ENCODE measurements at places on chromosomes 16 and 17.
A peak's percentile ranks its signal among the peaks of the same experiment; 100 is the strongest.

- DNase-seq = no peak
Measured at GRCh38 chr16:68335175-68335574, 24.4 kb downstream of the PRMT7 start.

DNA sequence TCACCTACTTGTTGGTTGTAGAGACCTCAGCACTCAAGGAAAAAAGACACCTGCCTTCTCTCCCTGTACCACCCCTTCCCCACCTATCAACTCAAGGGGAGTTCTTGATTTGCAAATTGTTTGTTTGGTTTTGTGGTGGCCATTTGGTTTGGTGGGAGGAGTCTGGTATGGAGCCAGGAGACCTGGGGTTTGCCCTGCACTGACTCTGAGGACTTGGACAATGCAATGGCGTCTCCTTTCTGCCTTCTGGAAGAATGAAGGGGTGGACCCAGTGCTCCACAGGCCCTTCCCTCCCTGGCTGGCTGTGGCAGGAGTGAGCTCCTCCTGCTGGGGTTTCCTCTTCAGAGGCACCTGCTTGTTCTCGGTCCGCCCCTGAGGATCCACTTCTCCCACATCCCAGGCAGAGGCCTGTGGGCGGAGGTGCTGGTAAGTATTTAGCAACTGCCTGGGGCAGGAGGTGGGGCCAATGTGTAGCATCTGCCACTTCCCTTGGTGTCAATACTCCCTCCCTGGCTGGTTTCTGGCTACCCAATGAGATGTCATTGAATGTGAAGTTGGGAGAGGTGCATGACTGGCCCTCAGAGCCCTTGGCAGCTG, 164.5 kb downstream of the NTN1 start:
- DNase-seq = no peak

GRCh38 chr16:28596840-28597691, at the start of gene SULT1A2:
Gene SULT1A2 (minus strand): TSS chr16:28597050. CDS start chr16:28595930, 1,120 bp downstream.
- no peak for DNase-seq

DNA sequence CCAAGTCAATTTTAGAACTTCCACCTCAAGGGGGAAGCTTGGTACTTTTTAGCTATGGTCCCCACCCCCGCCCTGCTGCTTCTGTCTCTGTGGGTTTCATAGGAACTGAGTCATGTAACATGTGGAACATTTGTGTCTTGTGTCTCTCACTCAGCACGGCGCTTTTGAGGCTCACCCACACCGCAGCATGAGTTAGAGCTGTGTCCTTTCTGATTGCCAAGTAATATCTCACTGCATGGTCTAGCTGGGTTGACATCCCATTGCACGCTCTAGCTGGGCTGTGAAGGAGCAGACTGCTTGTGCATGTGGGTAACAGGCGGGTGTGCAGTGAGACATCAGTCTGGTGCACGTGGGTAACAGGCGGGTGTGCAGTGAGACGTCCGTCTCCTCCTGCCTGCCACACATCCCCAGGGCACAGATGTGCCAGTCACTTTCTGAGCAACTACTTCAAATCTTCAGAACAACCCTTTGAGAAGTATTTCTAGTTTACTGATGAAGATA, 26.4 kb upstream of the SLC7A5 start:
- peak; percentile 27 for DNase-seq

DNA sequence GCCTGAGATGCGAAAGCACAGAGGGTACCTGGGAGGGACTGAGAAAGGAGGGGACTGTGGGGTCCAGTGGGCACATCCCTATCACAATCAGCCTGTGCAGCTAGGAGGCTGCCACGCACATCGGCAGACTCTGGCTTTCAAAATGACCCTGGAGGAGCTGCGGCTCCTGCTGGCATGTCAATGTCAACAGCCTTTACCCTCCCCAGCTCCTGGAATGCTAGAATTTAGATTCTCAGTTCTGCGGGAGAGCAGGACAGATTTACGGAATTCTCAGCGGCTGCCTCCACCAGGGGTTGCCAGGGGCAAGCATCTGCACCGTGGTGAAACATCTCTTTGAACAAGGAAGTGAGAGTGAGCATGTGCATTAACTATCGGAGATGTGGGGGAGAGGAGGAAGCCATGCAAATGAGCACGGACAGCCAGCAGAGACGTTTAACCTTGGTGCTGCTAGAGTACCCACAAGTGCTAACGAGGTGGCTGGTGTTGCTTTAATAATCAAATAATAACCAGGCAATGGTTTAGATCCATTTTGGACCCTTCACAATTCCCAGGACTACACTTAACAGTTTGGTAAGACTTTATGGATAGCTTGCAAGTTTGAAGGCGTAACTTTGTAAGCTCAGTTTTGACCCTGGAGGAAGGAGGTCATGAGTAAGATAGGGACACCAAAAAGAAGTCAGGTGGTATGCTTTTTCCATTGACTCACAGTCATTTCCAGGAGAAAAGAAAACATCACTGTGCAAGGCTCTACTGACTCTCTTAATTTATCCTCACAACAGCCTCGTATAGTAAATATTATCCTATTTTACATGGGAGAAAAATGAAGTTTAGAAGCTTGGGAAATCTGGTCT, 54.1 kb downstream of the XYLT1 start:
- peak; percentile 69 for DNase-seq

GRCh38 chr17:77616254-77616731, 342.2 kb upstream of the TNRC6C start:
- no peak for DNase-seq
